Type B pancreatic cell (in vitro differentiated cells): ENCODE measurements at places on chromosomes 1 and 21.

DNA sequence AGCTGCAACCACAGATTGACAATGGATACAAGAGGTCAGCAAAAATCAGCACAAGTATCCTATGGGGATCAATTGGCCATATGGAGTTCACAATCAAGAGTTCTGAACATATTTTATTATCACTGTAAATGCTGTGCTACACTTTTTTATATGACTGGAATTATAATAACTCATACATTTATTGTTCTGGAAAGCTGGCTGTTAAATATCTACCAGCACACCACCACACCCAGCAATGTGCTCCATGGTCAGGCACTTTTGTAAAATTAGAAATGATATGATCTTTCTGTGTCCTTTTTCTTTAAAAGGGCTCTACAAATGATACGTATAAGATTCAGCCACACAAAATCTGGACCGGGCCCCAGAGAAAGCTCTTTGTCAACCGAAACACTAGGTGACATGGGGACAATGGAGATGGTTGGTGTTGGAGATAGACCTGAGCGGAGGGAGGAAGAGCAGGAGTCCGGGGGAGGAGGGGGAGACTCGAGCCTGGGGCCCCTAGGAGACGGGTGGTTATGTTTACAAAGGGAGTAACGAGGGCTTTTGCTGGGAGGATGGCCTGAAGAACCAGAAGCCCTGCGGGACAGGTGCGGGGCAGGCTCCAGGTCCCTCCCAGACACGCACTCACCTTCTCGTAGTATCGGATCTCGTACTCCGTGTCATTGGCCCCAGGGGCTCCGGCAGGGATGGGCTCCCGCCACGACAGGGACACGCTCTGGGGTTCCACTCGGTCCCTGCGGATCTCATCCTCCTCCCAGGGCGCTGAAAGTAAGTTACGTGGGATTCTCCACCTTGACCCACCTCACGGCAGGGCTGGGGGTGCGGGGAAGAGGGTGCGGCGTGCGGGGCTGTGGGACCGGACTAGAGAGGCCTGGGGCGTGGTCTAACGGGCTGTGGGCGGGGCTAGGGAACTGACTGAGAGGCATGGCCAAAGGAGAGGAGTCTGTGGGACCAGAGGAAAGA is 30.0 kb downstream of the EPHA10 start:
- DNase-seq = no peak

- no peak for DNase-seq
These were observed at the start of gene HAPLN2 for GRCh38 chr1:156618853-156619581. Gene HAPLN2, plus strand, starts transcription at chr1:156619415. Its CDS starts 4,076 bp downstream, at chr1:156623491.

GRCh38 chr1:84253891-84254290 is 47.6 kb upstream of the SAMD13 start:
- DNase-seq = no peak

DNA sequence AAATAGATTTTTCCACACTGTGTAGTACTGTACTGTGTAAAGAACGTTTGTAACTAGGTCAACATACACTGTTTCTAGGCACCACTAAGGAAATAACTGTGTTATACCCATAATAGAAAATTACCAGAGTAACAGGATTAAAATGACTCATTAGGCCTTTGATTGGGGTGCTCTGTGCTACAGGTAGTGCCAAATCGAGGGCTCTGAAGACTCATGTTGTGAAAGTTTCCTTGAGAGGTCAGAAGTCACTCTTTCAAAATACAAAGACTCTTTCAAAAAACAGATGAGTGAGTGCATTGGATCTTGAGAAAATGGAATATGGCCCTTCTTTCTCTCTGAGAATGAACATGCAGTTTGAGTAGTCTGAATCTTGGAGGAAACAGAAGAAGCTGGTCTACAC is 143.0 kb downstream of the MRPL39 start:
- no peak for DNase-seq

DNA sequence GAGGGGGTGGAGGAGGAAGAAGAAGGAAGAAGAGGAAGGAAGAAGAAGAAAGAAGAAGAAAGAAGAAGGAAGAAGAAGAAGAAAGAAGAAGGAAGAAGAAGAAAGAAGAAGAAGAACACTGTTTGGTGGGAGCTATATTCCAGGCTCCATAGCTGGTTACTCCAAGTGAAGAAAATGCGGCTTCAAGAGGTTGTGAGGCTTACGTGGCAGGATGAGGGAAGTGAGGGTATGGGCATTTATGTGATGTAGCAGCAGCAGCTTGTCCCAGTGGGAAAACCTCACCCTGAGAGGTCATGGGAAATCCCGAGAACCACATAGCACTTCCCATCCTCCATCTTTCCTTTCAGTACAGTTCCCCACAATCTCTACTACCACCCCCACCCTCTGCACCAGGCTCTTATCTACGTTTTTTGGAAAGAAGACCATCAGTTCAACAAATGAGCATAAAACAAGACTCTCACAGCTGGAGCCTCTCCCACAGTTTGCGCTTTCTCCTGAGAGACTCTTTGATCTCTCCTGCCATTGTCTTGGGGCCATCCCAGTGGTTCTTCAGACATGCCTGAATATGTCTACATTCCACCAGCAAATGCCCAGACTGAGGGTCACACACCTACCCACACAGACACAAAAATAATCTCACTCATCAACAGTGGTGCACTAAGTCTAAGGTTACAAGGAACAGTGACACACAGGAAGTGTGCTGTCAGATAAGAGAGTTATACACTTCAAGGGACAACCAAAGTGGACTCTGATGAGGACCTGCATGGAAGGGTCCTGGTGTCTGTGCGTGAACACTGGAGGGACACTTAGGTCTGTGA is 77.9 kb upstream of the KCNJ15 start:
- no peak for DNase-seq

GRCh38 chr1:175200678-175201521 is 8.3 kb upstream of the KIAA0040 start:
- no peak for DNase-seq
